Left colon (tissue), 2 donors: ENCODE measurements at places on chromosomes 3 and 15. TPM values are rescaled to one million over a fixed set of nuclear protein-coding genes. Genes with fewer than 3 reads are reported as not detected.

DNA sequence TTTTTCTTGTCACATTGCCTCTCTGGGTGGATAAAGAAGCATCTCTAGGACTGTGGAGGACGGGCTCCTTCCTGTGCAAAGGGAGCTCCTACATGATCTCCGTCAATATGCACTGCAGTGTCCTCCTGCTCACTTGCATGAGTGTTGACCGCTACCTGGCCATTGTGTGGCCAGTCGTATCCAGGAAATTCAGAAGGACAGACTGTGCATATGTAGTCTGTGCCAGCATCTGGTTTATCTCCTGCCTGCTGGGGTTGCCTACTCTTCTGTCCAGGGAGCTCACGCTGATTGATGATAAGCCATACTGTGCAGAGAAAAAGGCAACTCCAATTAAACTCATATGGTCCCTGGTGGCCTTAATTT, 478 bp downstream of the GPR15 start:
- DNase-seq = no peak

GRCh38 chr3:177463863-177464262, 266.6 kb upstream of the TBL1XR1 start:
- DNase-seq = no peak

GRCh38 chr3:179828738-179829137, 175.9 kb downstream of the USP13 start:
- DNase-seq = no peak

- no peak for DNase-seq
Measured at GRCh38 chr15:27028858-27029477, 58.0 kb downstream of the GABRG3 start.

DNA sequence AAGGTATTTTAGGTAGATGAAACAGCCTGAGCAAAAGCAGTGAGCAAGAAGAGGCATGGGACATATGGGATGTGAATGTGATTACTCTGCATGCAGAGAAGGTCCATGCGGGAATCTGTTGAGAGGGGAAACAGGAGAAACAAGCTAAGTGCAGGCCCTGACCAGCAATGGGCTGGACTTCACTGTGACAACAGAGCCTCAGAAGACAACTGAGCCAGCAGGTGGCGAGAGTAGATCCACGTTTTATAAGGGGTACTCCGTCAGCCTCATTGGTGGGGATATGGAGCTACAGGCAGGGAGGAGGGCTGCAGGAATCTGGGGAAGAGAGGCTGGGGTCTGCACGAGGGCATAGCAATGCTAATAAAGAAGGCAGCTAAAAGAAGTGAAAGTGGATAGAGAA, 405.9 kb upstream of the LMCD1 start:
- no peak for DNase-seq

GRCh38 chr3:21791356-21791755, 40.3 kb upstream of the ZNF385D start:
- DNase-seq = no peak

DNA sequence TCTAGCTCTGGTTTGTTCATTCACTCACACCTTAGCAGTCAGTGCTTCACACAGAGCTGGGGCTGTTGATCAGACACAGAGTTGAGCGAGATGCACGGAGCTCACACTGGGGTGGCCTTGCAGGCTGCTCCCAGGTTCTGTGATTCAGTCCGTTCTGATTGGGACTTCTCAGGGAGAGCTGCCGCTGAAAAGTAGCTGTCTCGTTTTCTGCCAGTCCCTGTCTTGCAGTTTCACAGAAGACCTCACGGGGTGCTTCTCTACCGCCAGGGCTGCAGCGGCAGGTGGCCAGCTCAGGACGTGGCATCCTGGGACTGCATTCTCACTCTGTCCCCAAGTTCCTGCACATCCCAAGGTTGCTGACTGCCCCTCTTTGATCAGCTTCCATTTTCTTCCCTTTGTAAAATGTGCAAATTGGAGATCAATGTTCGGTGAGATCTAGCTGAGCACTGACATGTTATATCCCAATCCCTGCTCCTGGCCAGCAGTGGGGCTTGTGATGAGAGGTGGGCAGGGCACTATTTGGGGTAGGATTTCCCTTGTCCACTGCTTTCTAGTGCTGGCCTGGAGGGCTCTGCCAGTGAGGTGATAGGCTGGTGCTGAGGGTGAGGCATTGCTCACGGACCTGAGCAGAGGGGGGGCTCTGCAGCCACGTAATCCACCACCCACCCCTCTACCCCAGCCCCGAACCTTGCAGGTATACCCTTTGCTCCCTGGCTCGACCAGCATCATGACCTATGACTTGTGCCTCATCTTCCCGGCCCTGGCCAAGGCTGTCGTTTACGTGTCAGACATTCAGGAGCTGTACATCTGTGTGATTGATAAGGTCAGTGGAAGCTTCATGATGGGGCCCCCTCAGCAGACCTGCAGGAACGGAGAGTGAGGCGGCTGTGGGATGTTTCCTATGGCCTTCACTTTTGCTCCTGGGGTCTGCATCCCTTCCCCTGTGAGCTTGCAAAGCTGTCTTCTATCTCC, 5.3 kb upstream of the TXNRD3 start:
- no peak for DNase-seq

DNA sequence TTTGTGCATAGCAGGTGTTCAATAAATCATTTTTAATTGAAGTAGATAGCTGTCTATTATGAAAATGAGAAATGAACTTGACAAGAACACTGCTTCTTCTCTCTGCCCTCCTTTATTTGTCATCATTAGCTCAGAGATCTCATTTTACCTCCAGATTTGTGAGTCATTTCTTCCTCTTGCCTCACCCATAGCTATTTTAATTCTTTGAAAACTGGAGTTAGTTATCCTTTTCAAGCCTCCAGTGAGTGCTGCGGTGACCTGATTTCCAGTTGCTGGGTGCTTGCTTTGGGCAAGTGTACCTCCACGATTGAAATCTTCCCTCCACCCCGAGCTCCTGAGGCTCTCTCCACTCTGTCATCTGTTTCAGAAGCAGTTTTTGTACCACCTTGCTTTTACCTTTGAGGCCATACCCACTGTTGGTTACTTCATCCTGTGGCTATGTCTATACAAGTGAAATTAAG, 114.6 kb downstream of the NFKBIZ start:
- DNase-seq = no peak

DNA sequence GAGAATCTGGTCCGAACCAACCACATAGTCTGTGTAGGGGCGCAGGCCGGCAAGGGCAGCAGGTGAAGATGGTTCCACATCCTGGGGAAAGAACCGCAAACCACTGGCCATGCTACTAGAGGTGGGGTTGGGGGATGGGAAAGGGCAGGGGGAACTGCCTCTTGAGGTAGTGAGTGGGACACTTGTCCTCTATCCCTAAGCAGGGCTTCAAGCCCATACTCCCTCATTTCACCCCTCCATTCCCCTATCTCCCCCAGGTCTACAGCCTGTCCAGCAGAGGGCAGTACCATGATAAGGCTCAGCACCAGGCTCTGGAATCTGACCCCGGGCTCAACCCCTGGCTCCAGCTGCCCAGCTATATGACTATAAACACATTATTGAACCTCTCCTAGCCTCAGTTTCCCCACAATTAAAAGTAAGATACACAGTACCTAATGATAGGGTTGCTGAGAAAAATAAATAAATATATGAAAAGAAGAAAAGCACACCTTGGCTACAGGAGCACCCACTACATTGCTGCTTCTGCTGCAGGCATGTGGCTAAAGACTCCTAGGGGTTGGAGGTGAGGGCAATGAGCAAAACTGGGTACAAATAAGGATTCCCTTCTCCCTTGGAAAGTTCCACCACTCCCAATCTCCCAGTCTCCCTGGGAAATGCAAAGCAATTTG, 6.3 kb downstream of the GORASP1 start:
- DNase-seq = no peak

DNA sequence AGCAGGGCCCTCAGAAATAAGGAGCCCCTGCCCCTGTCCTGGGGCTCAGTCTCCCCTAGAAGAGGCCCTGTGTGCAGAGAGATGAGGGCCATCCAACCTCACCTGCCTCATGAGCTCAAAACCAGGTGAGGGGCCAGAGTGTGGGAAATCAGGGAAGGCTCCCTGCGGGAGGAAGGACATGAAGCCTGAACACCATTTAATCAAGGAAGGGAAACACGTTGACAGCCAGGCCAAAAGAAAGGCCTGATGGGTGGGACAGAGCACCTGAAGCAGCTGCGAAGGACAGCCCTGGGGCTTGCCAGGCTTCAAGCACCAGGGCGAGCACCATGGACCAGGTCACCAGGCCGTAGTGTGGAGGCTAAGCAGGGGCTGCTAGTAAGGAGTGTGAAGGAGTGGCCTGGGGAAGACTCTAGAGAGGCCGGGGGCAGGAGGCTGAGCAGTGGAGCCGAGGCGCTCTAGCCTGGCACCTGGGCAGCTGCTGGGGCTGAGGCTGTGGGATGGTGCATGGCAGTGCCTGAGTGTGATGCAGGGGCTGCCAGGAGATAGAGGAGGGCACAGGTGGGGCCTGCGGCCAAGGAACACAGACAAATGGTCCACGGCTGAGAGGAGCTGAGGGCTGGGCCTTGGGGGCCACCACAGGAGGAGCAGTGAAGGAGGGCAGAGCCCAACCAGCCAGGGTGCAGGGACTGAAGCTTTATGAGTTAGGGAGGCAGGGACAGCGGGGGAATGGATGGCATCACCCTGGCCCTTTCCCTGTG, 16.1 kb downstream of the ACAA1 start:
- DNase-seq = no peak

GRCh38 chr3:112127522-112128494, 5.2 kb downstream of the GCSAM start:
- no peak for DNase-seq

GRCh38 chr15:95328559-95328958, 1001.9 kb upstream of the NR2F2 start:
- no peak for DNase-seq

DNA sequence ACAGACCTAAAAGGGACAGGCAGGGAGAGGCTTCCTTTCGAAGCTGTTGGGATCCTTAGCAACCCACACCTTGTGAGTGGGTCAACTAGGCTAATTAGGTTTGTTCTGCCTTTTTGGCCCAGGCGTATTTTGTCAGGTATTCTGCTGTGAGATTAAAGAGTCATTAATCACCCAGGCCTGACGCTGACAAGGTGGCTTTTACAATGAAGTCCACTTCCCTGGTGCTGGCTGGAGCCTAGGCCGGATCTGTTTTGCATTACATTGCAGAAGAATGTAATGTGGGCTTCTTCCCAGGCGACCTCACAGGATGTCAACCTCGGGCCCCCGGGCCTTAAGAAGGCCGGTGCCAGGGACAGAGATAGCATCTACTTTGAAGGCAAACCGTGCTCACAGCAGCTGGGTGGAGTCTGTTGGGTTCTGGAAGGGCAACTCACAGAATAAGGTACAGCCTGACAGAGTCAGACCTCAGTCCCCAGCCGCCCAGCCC, 76.9 kb downstream of the HES1 start:
- DNase-seq = no peak

DNA sequence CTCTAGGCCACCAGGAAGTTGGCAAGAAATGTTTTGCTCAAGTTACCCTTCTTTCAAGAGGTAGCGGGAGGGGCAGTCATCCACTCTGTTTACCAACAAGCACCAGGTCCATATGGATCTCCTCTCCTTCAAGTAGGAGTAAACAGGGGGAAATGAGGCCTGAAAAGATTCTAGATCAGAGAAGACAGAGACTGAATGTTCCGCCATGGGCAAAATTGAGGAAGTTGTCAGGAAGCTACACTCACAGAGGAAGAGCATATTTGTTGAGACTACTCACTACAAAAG, 81.6 kb downstream of the KLF15 start:
- DNase-seq = no peak

DNA sequence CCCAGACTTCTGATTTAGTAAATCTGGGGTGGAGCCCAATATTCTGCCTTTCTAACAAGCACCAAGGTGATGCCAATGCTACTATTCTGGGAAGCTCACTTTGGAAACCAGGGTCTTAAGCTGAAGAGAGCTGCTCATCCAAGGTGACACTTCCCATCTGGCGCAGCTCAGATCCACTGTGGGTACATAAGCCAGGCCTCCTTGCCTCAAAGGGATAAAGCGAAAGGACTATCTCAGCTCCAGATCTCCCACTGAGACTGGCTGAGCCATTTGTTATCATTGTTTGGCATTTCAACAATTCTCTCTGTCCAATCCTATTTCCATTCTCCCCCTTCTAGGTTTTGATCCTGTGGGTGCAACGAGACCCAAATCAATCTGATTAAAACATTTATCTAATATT, 323.8 kb downstream of the GBE1 start:
- DNase-seq = no peak

GRCh38 chr3:58009026-58009748, 965 bp downstream of the FLNB start:
- DNase-seq = peak; percentile 80

The NRROS gene
- 1.3 TPM for total RNA-seq

The XCR1 gene
- total RNA-seq = 0.64 TPM

DNA sequence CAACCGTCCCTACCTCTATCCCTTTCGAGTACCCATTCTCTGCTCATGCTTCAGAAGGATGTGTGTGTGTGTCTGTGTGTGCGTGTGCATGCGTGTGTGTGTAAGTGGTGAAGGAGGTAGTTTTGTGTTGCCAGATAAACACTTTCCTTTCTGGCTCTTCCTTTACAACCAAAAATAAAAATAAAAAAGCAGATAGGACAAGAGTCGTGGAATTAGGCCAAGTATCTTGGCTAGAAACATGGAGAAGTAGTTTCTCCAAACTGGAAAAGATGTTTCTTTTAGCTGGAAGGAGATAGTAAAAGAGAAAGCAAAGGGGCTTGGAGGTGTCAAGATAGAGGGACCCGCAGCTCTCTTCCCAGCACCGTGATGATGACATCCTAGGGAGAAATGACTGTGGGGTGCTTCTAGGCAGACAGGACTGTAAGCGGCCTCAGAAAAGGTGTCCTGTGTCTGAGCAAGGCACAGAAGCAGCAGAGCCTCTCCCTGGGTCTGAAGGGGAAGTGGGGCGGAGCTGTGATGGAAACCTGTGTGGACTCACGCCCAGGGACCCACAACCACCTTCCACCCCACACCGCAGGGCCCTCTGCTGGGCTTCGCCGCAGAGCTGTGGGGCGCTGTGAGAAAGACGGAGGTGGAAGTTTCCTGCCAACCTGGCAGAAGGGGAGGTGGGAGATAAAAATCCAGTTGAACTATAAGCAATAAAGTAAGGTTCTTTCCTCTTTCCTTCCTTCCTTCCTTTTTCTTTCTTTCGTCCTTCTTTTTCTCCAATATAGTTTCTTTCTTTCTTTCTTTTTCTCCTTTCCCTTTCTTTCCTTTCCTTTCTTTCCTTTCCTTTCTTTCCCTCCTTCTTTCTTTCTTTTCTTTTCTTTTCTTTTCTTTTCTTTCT, 35.3 kb downstream of the MUC20 start:
- DNase-seq = peak; percentile 23

GRCh38 chr15:100997442-100997841, 78.3 kb downstream of the LRRK1 start:
- no peak for DNase-seq

GRCh38 chr3:124701687-124702086, 28.6 kb upstream of the UMPS start:
- no peak for DNase-seq

The CORO2B gene
- total RNA-seq = 0.67 TPM

DNA sequence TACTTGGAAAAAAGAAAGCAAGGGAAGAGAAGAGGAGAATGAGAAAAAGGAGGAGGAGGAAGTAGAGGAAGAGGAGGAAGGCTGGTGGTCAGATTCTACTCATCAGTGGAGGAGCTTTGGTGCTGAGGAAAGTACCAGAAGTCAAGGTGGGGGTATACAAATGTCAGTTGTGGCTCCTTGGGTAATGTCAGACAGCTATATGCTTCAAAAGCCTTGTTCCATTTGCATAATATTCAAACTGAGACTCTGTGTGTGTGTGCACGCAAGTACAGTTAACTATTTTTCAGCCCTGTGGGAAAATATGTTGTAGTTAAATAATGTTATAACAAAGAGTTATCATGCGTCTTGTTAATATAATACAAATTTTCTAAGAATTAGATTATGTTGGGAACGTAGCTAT, 609.7 kb downstream of the PDCD6IP start:
- DNase-seq = no peak
